ENCODE measurements at places on chromosomes 5 and 9.

GRCh38 chr5:68999181-68999580, 94.6 kb upstream of the SLC30A5 start:
- no peak for DNase-seq

- no peak for DNase-seq
Measured at GRCh38 chr5:72314571-72315172, 5.4 kb downstream of the MRPS27 start.

- no peak for DNase-seq
Measured at GRCh38 chr5:38370358-38371100, 112.2 kb downstream of the EGFLAM start.

GRCh38 chr5:170482511-170482910, 21.3 kb upstream of the KCNIP1 start:
- no peak for DNase-seq

- no peak for DNase-seq
Measured at GRCh38 chr5:50445296-50445949, 4.3 kb upstream of the EMB start.

All from stimulated activated CD8-positive, alpha-beta memory T cell treated with anti-CD3 and anti-CD28 coated beads, Interleukin-2, amount 100 ng/mL, for 48 hours (primary cell).